ENCODE measurements at places on chromosomes 1 and 21.

GRCh38 chr1:200973937-200974657, 49.4 kb downstream of the KIF21B start:
- DNase-seq = no peak

DNA sequence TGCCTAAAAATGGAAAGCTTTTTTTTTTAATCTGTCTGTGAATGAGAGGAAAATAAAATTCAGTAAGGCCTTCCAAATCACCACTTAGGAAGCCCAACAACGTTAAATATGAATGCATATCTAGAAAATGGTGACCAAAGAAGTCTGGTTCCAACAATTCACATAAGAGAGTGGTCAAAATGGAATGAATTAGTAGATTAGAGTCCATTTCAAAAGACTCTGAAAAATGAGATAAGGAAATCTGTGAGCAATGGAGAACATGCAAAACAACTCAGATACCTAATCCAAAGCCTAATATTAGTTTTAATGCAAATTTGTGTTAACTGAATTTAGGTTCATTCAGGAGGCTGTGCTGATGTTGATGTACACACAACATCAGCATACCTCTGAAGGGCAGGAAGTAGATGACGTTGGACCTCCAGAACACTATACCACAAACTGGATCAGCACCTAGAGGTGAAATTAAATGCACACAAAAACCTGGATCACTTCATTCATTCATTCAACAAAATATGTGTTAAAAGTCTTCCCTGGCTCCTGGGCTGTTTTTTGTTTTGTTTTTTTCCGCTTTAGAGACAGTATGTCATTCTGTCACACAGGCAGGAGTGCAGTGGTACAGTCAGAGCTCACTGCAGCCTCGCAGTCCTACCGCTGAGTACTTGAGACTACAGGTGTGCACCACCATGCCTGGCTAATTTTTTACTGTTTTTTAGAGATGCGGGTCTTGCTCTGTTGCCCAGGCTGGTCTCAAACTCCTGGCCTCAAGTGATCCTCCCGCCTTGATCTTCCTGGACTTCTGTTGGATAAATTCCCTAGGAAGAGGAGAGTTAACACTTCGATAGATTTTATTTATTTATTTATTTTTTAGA, 4.9 kb upstream of the BRWD1 start:
- no peak for DNase-seq

GRCh38 chr1:24289937-24290595, 29.1 kb upstream of the GRHL3 start:
- DNase-seq = peak; percentile 85

GRCh38 chr1:25054526-25055323, 124.6 kb upstream of the RUNX3 start:
- DNase-seq = no peak

GRCh38 chr1:152164517-152165136, 5.6 kb upstream of the RPTN start:
- DNase-seq = no peak

DNA sequence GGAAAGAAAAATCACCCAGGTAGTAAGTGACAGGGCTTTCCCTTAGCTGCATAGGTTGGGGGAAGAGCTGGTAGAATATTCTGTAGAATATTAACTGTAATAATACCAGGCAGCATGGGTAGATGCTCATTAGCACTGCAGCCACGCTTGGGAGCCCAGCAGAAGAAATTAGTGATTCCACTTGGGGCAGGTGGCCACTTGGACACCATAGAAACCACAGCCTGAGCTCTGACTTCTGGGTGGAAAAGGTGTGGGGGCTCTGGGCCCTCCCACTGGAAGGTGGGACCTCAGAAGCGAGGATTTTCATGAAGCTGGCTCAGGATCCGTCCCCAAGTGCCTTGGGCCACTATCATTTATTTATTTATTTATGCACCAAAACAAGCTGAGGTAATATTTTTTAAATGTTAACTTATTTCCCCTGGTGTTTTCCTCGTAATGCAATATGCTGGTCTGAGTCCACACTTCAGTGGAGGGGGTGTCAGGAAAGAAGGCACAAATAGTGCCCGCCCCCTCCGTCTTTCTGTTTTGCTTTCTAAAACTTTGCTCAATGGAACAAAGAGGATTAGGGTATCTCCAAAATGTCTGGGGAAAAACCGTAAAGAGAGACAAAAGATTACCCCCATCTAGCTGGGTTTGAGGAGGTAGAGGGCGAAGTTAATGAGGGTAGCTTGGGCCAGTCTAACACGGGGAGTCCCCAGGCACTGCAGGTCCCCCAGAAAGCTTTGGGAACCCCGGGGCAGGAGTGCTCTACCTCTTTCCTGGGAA, 75.2 kb upstream of the GADD45A start:
- no peak for DNase-seq

DNA sequence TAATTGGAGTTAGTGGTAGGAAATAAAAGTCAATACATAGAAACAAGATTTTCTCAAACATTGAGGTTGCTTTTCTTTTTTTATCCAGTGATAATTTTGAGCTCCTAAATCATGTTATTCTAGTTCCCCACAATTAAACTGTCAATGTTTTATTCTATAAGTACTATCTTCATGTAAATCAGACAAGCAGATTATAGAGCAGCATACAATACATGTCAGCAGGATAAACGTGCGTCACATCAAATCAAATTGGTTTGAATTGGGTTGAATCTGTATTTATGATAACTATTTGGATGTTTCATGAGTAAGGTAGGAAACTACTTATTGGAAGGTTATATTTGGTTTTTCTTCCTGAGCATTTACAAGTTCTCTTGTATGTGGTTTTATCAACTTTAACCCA, 2028.7 kb downstream of the NCAM2 start:
- DNase-seq = no peak

- DNase-seq = no peak
Observed at GRCh38 chr1:226697929-226698544, 41.0 kb downstream of the ITPKB start.

- DNase-seq = no peak
Observed at GRCh38 chr1:214435867-214436266, 115.5 kb downstream of the PTPN14 start.

DNA sequence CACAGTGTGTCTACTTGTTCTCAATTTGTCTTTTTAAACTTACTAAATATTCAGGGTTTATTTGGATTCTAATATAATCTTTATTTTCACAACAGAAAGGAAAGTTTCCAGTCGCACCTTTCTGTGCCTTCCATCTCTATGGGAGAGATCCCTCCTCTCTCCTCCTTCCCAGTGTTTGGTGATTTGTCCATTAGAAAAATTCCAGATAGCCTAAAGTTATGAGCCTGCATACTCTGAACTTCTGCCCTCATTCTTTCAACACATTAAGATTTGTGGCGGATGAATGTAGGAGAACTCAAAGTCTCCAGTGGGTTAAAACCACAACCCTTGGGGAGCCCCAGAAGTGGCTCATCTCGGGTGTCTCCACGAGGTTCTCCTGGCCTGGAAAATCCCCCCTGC, 3.6 kb downstream of the NHLH2 start:
- no peak for DNase-seq

GRCh38 chr1:232878086-232878485, 72.3 kb upstream of the NTPCR start:
- no peak for DNase-seq

GRCh38 chr1:101008229-101008834, 17.3 kb downstream of the DPH5 start:
- DNase-seq = no peak

GRCh38 chr1:43312663-43313515, 12.1 kb downstream of the TIE1 start:
- DNase-seq = no peak

DNA sequence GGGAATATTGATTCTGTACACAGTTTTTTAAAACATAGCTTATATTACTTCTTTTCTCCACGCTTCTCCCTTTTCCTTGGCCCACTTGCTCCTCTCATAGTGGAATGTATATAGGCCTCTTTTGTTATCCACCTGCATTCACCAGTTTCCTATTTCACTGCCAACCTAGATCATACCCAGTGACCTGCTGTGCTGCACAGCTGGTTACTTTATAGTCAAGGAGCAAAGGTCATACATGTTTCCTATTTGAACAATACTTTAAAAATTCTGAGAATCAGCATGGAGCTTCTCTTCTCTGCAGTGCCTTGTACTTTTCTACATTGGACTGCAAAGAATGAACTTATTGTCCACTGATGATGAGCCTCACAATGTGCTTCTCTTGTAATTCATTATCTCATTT, 4.3 kb upstream of the SLC35D1 start:
- DNase-seq = no peak

DNA sequence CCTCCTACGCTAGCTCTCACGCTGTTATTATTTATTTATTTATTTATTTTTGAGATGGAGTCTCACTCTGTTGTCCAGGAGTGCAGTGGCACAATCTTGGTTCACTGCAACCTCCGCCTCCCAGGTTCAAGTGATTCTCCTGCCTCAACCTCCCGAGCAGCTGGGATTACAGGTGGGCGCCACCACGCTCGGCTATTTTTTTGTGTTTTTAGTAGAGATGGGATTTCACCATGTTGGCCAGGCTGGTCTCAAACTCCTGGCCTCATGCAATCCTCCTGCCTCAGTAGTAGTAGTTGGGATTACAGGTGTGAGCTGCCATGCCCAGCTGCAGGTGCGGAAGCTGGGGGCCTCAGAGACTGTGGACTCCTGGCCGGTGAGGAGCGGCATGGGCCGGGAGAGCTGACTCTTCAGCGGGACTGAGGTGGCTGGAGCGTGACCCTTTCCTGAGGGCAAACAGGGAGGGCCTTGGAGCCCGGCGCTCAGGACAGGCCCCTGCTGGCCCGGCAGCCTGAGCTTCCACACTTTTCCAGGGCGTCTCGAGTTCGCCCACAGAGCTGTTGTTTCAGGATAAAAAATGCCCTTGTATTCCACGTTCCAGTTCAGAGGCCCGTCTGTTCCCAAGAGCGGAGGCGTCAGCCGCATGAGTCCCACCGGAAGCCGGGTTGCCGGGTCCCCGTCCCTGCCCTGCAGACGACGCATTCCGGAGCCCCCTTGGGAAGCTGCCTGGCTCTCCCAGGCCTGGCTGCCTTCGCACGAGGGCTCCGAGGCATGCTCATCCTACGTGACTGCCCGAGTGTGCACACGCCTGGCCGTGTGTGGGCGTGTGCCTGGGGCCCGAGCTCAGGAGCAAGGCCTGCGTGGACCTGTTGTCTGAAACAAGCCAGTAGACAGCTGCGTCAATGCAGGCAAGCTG, 126.2 kb downstream of the SIK1 start:
- DNase-seq = no peak

DNA sequence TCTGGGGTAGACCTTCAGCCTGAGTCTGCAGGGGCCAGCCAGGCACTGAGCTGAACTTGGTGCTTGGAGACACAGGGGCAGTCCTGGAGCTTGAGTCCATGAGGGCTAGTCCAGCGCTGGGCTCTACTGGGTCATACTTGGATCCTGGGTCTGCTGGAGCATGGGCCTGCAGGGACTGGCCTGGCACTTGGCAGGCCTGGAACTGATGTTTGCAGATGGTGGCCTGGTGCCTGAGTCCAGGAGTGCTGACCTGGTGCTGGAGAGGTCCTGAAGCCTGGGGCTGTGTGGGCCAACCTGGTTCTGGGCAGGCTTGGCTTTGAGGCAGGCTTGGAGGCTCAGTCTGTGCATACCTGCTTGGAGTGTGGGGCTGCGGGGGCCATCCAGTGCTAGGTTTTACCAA, 143.4 kb upstream of the DSCAM start:
- no peak for DNase-seq

DNA sequence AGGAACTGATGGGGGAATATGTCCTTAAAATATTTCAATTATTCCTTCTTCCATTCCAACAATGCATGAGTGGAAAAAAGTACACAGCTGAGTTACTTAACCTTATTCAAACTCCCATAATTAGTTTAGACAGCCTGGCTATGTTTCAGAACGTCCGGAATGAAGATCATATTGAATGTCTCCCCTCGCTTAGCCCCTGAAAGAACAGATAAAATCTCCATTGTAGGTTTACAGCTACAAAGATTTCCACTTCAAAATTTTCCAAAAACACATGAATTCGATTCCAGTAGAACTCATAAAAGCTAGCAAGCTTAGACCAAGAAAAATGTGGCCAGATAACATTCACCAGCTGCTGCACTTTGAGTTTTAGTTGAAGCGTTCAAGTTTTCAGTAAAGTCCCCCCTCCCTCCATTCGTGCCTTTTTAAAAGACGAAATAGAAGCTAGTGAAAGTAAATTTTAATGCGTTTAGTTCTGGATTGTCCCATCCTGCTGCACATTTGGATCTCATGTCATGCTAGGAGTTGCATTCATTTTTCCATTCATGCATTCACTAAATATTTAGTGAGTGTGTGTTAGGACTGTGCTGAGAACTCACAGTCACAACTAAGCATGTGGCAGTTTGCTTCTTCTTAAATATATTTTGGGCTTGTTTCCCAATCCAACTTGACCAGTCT, 29.4 kb upstream of the SSX2IP start:
- no peak for DNase-seq

GRCh38 chr1:76079475-76080227, 5.1 kb downstream of the ST6GALNAC3 start:
- DNase-seq = no peak

GRCh38 chr1:28917757-28918118, 3.4 kb downstream of the EPB41 start:
- no peak for DNase-seq

- no peak for DNase-seq
Observed at GRCh38 chr1:18967066-18967690, 10.7 kb upstream of the IFFO2 start.

- DNase-seq = peak; percentile 87
Observed at GRCh38 chr1:45326627-45327623, at the start of gene HPDL. Gene HPDL, plus strand, starts transcription at chr1:45326895. Its CDS starts 254 bp downstream, at chr1:45327149.

- DNase-seq = no peak
Observed at GRCh38 chr1:92879316-92879968, 47.6 kb downstream of the RPL5 start.

DNA sequence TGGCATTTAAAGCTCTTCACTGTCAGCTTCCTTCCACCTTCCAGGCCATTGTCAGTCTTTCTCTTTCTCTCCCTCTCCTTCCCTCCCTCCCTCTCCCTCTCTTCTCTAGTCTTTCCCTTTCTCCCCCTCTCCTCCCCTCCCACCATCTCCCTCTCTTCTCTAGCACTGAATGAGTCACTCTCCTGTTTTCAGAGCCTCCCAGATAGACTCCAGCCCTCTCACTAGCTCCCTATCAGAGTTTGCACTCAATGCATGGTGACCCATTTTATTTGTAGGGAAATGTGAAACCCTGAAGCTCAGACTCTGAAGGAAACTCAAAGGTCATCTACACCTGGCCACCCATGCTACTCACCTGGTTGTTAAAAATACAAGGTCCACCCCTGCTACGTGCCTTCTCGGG, 4.4 kb upstream of the MATN1 start:
- no peak for DNase-seq

GRCh38 chr1:84409888-84410287, 11.6 kb downstream of the DNASE2B start:
- DNase-seq = no peak

GRCh38 chr1:244639561-244639960, 13.4 kb upstream of the DESI2 start:
- DNase-seq = no peak
